ENCODE measurements at places on chromosomes 3 and 15.

DNA sequence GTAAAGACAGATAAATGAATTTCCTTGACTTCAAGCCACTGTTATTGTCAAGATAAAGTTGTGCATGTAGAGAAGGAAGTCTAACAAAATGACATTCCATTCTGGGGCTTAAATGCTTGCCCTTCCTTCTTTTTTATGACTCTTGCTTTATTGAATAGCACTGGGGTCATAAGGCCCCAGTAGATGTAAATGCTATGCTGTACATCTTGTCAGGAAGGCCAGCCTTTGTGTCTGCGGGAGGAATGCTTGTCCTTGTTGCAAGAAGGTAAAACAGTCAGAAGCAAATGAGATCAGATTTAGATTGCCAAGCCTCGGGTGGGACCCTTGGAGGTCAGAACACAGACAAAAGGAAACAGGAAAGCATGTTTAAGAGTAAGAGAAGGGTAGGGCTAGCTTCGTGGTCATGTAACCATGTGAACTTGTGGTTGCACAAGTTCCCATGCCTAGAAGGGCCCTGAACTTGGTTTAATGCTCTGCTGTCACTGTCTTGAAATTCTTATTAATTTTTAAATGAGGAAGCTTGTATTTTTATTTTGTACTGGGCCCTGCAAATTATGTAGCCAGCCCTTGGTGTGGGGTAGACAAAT, 81.5 kb downstream of the PPM1L start:
- DNase-seq: no peak

- DNase-seq: no peak
Measured at GRCh38 chr3:46222435-46223161, 14.5 kb upstream of the CCR1 start.

DNA sequence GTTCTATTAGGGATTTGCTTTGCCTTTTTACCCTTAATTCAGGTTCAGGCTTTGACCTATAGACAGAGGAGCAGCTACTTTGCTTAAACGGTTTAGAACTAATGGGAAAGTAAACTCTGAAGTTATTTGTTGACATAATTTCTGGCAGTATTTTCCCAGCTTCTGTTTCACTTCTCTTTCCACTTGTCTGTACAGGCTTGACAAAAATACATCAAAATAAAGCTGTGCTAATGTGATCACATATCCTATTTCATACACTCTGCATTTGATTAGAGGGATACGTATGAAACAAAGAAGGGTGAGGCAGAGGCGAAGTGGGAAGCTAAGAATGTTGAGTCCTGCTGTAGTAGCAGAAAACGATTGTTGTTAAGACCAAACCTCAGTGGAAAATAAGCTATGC, 389.1 kb upstream of the RARB start:
- DNase-seq: no peak

DNA sequence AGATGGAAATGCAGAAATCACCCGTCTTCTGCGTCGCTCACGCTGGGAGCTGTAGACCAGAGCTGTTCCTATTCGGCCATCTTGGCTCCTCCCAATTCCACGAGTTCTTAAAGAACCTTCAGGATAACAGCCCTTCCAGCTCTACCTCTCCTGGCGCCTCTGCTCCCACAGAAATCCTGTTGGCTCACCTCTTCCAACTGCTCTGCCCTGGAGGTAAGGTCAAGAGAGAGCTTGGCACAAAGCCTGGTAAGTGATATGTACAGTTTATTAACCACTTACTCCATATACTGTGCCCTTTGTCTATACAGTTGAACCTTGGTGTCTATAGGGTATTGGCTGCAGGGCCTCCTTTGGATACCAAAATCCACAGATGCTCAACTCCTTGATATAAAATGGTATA, 17.8 kb upstream of the FGF12 start:
- no peak for DNase-seq
